ENCODE measurements at places on chromosomes 7 and 10.

DNA sequence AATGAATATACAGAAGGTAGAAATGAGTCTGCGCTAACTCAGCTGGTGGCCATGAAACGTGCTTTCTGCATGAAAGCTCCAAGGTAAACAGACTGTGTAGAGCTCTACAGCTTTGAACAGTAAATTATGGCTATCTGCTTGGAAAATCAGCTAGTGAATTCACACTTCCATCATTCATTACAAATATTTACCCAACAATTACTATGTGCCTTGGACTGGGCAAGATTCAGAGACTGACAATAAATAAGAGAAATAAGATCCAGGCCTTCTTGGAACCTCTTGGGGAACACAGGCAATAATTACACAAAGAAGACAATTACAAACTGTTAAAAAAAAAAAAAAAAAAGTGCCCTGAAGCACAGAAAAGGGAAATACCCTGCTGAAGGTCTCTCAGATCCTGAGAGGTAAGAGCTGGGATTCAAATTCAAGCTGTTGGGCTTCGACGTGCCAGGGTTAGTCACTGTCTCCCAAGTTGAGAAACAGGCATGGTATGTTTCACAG lies 15.8 kb downstream of the TSPAN12 start:
- DNase-seq, result no peak

DNA sequence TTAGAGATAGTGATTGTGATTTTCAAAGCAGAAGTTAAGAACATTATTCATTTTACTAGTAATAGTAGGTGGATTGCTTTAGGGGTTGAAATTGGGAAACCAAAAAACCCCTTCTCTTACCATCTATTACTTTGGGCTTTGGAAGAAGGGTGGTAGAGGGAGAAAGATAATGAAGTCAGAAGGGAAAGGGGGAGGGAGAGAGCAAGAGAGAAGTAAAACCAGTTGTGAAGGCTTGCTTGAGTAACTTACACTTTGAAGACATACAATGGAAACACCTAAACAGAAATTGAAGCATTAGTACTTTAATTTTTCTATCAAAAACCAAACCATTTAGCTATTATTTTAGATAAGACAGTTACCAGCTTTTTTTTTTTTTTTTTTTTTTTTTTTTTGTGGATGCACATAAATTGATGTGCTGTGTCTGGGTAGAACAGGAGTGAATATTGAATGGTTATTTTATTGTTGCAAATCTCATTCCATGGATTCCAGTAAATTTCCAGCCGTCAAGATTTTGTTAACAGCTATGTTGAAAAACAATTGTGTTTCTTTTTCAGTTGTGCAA lies 5.5 kb downstream of the PRKAR2B start:
- DNase-seq, result no peak

GRCh38 chr7:4233621-4234497 lies 448.2 kb upstream of the FOXK1 start:
- DNase-seq, result no peak

DNA sequence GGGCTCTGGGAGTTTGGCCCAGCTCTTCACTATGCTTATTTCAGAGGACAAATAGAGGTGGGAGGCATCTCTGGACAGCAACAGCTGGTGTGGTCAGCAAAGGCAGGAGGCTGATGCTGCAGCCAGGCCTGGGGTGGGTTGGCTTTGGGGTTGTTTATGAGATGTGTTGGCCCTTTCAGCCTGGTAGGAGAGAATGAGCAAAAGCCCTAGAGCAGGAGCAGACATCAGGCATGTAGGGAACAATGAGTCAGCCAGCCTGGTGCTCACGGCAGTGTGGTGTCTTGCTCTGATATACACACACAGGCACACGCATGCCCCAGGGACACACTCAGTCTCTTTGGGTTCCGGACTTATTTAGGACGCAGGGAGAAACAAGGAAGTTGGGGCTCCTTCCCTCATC lies 157.1 kb downstream of the PRKCQ start:
- DNase-seq, result no peak
